ENCODE measurements at places on chromosomes 2 and 18.

DNA sequence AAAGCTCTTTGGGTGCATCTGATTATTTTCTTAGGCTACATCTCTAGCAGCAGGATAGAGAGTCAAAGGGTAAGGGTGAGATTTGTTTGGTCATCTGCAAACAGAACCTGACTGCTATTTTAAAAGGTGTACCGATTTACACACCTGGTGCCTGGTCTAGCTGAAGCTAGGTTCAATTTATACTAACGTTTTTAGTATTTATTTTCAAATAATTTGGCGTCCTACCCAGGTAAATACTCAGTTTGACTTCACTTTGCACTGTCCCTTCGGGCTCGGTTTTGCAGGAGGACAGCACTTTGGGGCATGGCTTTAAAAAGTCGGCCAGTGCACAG is 683 bp downstream of the PTRHD1 start:
- DNase-seq, result no peak

DNA sequence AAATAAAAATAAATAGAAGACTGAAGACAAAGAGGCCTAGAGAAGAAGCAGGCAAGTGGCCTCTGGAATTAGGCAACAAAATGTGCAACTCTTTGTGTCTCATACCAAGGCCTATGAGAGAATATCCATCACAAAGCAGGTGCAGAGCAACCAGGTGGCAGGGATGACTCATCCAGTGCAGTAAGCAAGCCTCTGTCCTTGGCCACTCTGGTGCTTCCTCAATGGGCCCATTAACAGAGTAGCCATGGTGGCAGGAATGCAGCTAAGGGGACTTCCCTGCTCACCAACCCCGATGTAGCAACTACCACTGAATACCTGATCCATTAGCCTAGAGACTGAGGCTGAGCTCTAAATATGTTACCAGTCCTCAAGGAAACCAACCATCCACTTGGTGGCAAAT is 11.0 kb upstream of the EPG5 start:
- no peak for DNase-seq

- no peak for DNase-seq
These were observed 40.6 kb downstream of the IWS1 start for GRCh38 chr2:127485694-127486071.

DNA sequence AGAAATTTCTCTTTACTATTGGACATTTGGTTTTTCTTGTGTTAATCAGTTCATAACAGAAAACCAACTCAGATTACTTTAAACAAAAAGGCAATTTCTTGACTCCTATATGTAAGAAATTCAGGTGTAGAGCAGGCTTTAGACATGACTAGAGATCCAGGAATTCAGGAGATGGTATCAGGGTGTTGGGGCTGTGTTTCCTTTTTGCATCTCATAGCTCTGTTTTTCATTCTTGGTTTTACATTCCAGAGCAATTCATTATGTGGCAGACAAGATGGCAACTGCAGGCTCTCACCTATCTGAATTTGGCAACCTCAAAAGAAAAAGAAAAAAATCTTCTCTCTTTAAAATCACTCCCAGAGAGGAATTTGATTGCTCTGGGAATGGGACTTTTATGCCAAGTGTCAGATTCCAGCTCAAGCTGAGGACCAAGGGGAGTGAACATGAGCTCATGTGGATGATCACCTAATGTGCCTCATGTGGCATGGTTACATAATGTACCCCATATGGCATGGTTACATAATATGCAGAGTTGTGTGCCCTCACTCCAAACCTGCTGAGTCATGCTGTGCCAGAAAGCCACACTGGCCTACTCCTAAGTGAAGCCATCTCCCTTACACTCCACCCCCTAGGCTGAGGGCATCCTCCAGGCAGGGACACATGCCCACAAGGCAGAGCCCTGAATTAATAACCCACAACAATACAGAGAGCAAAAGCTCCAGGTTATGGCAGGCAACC is 282.7 kb downstream of the MBD2 start:
- no peak for DNase-seq

DNA sequence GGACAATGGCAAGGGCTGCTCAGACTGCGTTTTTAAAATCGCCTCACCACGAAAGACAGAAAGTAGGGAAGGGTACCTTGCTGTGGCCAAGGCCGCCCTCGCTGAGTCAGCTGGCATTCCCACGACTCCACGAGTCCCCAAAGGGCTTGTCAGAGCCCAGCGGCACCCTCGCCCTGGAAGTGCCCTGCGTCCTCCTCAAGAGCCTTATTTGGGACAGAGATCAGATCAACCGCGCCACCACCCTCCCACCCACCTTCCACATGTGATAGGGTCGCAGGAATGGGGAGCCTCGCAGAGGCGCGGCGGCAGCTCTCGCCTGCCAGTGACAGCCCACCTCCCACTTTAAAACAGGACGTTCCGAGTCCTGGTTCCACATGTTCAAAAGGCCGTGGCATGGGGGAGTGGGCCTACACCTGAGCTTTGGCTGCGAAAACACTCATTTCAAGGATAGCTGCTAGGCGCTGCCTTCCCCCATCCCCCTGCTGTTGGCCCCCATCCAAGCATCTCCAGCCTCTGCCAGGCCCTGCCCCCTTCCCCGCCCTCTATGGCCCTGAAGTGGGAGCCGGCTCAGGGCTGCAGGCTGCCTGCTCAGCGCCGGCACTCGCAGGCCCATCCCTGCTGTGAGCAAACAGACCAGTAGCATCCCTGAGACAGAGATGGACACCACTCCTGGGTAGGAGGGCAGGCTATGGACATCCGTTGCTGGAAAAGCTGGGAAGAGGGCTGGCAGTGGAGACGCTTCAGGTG is 38.1 kb upstream of the ARHGEF4 start:
- DNase-seq, result no peak

GRCh38 chr2:47127862-47128543 is 27.1 kb downstream of the STPG4 start:
- no peak for DNase-seq

- DNase-seq, result no peak
These were observed 35.6 kb downstream of the WIPF1 start for GRCh38 chr2:174561972-174562370.

DNA sequence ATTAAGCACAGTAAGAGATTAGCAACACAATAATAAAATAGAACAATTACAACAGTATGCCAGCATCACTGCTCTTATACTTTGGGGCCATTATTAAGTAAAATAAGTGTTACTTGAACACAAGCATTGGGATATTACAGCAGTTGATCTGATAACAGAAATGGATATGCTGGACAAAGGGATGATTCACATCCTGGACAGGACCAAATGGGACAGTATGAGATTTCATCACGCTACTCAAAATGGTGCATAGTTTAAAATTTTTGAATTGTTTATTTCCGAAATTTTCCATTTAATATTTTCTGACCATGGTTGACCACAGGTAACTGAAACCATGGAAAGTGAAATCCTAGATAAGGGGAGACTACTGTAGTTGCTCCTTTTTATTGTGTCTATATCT is 138.2 kb downstream of the UBR3 start:
- DNase-seq, result no peak

DNA sequence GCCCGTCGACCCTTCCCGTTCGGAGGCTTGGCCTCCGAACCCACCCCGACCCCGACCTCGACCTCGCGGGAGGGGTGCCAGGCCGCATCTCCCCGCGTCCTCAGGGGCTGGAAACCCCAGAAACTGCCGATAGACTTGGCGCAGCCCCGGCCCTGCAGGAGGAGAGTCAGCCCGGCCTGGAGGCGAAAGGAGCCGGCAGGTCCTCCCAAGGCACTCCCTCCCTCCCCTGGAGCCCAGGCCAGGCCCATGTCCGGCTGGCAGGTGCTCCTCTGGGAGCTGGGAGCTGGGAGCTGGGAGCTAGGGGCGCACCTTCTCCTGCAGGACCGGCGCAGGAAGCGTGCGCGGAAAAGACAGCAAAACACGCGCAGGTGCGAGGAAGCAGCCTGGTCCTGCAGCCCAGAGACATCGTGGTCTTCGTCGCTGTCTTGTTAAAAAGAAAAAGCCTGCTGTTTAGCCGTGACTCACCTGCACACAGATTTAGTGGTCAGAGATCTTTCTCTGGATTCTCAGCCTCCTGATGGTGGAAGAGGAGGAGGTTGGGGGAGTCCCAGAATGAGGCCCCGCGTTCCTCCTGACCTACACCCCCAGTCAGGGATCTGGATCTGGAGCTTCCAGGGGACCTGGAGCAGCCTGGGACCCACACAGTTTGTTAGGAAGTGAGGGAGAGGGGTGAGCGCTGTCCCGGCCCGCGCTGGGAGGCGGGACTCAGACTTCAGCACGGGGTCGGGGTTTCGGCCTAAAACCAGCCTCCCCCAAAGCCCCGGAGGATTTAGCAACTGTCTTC is 660 bp upstream of the MBP start:
- DNase-seq, result no peak

- no peak for DNase-seq
These were observed 42.9 kb upstream of the EML6 start for GRCh38 chr2:54680397-54681041.

DNA sequence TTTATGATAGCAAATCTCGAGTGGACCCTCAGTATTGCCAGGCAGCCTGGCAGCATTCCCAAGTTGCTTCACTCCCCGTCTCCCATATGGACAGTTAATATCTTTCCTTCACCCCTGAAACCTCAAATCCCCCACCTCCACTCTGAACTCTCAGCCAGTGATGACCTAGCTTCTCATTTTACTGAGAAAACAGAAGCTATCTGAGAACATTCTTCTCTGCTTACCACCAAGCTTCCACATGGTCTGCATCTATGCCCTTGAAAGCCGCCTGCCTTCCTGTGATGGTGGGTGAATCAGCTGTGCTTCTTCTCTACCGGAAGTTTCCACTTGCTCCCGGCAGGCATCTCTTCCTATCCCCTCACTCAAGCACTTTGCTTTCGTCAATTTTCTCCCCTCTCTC is 529.2 kb downstream of the EPHA4 start:
- no peak for DNase-seq

DNA sequence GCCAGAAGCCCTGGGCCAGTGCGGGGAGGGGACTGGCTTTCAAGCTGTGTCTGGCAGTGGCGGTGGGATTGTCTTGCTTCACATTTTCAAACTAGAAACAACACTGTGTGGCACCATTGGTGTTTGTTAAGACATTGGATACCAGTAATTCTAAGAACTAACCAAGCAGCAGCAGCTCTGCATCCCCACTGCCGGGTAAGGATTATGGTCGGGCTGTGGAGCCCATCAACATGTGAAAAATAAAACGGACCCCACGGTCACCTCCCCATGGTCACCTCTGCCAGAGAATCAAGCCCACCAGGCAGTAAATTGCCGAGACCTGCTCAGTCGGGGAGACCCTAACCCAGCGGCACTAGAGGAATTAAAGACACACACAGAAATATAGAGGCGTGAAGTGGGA is 65.3 kb downstream of the C18orf63 start:
- DNase-seq, result no peak

Data from GM12891 (cell line).